ENCODE measurements at places on chromosomes 4 and X. TPM values are rescaled to one million over a fixed set of nuclear protein-coding genes. Genes with fewer than 3 reads are reported as not detected.

The H2BW2 gene
- total RNA-seq, result not detected

The AWAT2 gene
- not detected for total RNA-seq

The TMEM144 gene
- total RNA-seq, result 5.3 TPM

The F8A3 gene
- 5.3 TPM for total RNA-seq

The CITED1 gene
- not detected for total RNA-seq

The MTNR1A gene
- not detected for total RNA-seq

The SPANXD gene
- not detected for total RNA-seq

The ANOS1 gene
- total RNA-seq, result under 0.01 TPM

The KDM6A gene
- total RNA-seq, result 11.3 TPM

The AADAT gene
- total RNA-seq, result 1.7 TPM

All from tracheal epithelial cell (primary cell).